COR-L47 (cell line): ENCODE measurements at places on chromosomes 6 and 20.

- no peak for DNase-seq
Measured at GRCh38 chr6:94254689-94255088, 835.3 kb upstream of the EPHA7 start.

GRCh38 chr6:42049948-42050296, 402 bp upstream of the TAF8 start:
- DNase-seq, result no peak

DNA sequence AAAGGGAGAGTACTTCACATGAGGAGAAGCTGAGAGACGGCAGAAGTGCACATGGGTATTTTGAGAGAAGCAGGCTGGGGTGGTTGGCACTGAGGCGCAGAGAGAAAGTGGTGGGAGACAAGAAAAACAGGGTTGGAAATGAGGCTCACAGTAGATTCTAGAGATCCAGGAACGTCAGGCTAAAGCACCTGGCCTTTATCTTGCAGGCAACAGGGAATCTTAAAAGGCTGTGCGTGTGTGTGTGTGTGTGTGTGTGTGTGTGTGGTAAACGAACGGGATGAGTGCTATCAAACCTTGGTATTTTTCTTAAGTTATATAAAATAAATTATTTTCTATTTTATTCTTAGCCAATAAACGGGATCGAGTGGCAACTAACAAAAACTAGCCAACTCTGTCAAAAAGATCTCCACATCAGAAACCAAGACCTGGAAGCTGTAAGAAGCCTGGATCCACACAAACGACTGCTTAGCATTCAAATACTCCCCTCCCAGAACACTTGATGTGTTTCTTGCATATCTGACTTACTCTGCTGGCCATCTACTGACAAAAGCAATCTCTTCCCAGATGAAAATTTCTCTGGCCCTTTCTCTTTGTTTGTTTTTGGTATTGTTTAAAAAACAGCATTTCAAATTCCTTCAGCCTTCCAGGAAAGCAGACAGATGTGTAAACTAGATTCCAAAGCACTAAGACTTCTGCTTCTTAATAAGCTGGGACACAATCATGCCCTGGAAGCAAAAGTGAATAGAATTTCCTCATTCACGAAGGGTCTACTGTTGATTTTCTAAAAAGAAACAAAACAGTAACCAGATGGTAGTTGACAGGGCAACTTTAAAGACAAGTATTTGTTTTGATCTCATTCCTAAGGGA, 44.8 kb upstream of the FABP7 start:
- DNase-seq, result no peak

GRCh38 chr6:56742122-56742791, 99.6 kb upstream of the DST start:
- no peak for DNase-seq

DNA sequence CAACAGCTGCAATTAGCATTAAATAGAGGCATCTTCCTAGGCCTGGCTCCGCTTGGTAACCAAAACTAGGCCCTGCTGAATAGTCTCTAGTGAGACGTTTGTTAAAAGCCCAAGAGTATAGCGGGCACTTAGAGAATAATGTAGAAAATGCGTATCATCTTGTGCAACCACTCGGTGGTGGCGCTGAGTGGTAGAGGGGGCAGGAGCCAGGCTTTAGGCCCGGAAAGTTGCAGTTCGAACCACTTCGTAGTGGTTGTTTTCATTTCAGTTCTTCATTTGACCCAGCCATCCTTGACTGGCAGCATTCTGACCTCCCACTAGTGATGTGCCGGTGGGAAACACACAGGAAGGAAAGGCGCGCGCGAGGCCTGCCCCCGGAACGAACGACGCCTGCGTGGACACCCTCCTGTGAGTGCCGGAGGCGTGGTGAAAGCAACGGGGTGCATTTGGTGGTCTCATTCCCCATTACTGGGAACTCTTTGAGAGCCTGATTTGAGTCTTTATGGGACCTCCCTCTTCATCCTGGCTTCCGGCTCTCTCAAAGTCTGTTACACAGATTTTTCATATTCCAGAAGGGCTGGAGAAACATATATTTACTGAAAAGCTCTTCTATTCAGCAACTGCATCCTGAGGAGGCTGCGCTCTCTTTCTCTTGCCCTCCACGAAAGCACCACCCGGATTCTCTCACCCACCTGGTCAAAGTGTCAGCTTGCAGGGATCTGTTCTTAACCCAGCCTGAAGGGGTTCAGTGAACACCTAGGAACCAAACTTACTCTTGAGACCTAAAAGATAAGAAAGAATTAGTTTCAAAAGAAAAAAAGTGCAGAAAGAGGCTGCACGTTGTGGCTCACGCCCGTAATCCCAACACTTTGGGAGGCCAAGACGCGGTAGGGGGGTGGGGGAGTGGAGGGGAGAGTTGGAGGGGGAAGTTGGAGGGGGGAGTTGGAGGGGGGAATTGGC, 18.2 kb downstream of the GPX5 start:
- DNase-seq, result no peak
